ENCODE measurements at places on chromosomes 1 and 21. TPM values are rescaled to one million over a fixed set of nuclear protein-coding genes. Genes with fewer than 3 reads are reported as not detected.

DNA sequence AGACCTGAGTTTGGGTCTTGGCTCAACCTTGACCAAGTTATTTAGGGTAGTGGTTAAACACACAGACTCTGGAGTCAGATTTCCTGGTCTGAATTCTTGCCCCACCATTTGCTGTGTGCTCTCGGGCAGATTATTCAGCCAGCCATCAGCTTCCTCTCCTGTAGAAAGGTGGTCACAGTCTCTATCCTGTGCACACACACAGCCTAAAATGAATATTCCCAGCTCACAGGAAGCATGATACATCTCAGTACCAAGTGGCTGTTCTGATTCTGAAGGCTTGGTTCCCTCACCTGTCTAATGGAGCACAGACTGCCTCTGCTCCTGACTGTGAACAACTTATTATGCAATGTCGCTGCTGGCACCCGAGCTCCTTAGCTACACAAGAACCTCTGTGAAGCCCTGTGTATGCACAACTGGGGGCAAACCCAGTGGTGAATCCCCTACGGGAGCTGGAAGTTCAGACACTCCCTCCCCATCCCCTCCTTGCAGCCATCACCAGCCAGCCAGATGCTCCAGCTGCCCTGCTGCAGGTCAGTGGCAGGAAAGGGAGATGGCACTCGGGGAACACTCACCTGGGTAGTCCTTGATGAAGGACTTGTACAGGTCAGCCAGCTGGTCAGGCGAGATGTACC, 13.7 kb downstream of the ENO1 start:
- no peak overlapping the region for H3K4me3 ChIP-seq
- peaks cover 65% of the 10 kb centered on the region for H3K4me1 ChIP-seq
- DNase-seq, result no peak
- H3K36me3 ChIP-seq, result peaks cover 93% of the 10 kb centered on the region
- peak overlapping the region; percentile 44 for H3K27ac ChIP-seq

DNA sequence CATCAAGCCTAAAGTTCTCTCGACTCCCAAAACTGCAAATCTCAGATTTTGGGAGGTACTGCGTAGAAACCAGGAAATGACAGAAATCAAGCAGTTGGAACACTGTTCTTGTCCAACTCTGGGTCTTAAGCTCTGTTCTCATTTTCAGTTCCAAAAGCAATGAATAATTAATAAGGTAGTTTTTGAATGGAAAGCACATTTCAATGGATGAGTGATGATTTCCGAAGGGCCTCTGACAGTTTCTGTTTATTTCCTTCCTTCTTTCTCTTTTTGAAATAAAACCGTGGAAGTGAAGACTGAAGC, 20.9 kb upstream of the TARBP1 start:
- H3K4me1 ChIP-seq, result peaks cover 64% of the 10 kb centered on the region
- peak overlapping the region; percentile 66 for H3K27ac ChIP-seq
- no peak for DNase-seq
- H3K4me3 ChIP-seq, result no peak overlapping the region
- H3K27me3 ChIP-seq, result no peaks in the 10 kb centered on the region
- no peaks in the 10 kb centered on the region for H3K36me3 ChIP-seq

GRCh38 chr21:42262831-42263231, 43.9 kb downstream of the ABCG1 start:
- H3K4me1 ChIP-seq, result peaks cover 18% of the 10 kb centered on the region
- no peaks in the 10 kb centered on the region for H3K27me3 ChIP-seq
- H3K36me3 ChIP-seq, result no peaks in the 10 kb centered on the region
- no peak overlapping the region for H3K27ac ChIP-seq

GRCh38 chr1:25989440-25990234, 8.2 kb downstream of the PAFAH2 start:
- peaks cover 40% of the 10 kb centered on the region for H3K4me1 ChIP-seq
- H3K27me3 ChIP-seq, result no peaks in the 10 kb centered on the region
- peaks cover 16% of the 10 kb centered on the region for H3K36me3 ChIP-seq
- DNase-seq, result no peak
- peak overlapping the region; percentile 78 for H3K4me3 ChIP-seq

DNA sequence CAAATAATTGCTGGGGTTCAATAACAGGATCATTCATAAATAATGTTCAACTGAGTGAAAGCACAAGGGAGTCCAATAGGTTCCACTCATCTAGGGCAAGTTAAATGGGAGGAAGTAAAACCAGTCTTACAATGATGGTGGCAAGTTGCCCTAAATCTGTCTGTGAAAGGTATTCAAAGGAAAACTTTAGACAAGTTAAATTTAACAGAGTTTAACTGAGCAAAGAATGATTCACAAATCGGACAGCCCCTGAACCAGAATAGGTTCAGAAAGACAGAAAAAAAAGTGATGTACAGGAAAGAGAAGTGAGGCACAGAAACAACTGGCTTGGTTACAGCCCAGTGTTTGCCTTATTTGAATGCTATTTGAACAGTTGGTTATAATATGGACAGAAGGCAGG, 183.5 kb upstream of the ADGRL4 start:
- DNase-seq, result no peak
- H3K4me1 ChIP-seq, result peaks cover 1% of the 10 kb centered on the region
- no peak overlapping the region for H3K27ac ChIP-seq
- H3K4me3 ChIP-seq, result no peak overlapping the region
- no peaks in the 10 kb centered on the region for H3K27me3 ChIP-seq
- H3K36me3 ChIP-seq, result no peaks in the 10 kb centered on the region

DNA sequence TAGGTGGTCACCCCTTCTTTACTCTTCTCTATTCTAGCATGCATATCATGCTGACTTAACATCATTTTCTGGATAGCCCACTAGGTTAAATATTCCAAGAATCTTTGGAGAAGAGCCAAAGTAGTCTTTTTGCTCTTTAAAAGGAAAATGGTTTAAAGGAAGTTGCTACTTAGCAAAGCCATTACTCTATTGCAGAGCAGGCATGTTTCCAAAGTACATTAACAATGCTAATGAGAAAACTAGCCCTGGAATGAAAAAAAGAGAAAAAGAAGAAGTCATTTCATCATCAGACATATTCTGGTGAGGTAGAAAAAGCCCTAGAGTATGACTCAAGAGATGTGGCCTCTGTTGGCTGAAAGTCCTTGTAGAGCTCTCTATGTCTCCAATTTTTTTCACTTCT, 74.0 kb downstream of the NUF2 start:
- no peak overlapping the region for H3K4me3 ChIP-seq
- no peak for DNase-seq

- no peaks in the 10 kb centered on the region for H3K27me3 ChIP-seq
- H3K4me1 ChIP-seq, result no peaks in the 10 kb centered on the region
- no peak for DNase-seq
These were observed 86.4 kb upstream of the ESRRG start for GRCh38 chr1:216809649-216810048.

DNA sequence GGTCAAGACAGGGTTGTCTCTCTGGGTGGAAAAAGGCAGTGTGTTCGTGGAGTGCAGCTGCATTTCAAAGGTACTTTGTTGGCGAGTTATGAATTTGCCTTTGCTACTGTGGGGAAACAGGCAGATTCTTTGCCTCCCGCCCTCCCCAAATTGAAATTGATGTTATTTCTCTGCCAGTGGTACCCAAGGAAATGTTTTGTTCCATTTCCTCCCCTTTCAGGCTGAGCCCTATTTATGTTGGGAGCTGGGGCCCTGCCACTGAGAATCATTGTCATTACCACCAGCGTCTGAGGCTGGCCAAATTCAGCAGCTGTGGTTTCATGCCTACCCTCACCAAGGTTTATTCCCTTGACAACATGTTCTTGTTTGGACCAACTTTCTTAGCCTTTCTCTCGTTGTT, 48.5 kb upstream of the OLIG2 start:
- H3K4me1 ChIP-seq, result no peaks in the 10 kb centered on the region
- peaks cover 23% of the 10 kb centered on the region for H3K27me3 ChIP-seq
- no peak overlapping the region for H3K27ac ChIP-seq

- H3K4me1 ChIP-seq, result peaks cover 5% of the 10 kb centered on the region
- no peak overlapping the region for H3K27ac ChIP-seq
- no peak overlapping the region for H3K4me3 ChIP-seq
- no peaks in the 10 kb centered on the region for H3K27me3 ChIP-seq
- no peaks in the 10 kb centered on the region for H3K36me3 ChIP-seq
These were observed 27.3 kb upstream of the EPHA2 start for GRCh38 chr1:16183179-16183578.

DNA sequence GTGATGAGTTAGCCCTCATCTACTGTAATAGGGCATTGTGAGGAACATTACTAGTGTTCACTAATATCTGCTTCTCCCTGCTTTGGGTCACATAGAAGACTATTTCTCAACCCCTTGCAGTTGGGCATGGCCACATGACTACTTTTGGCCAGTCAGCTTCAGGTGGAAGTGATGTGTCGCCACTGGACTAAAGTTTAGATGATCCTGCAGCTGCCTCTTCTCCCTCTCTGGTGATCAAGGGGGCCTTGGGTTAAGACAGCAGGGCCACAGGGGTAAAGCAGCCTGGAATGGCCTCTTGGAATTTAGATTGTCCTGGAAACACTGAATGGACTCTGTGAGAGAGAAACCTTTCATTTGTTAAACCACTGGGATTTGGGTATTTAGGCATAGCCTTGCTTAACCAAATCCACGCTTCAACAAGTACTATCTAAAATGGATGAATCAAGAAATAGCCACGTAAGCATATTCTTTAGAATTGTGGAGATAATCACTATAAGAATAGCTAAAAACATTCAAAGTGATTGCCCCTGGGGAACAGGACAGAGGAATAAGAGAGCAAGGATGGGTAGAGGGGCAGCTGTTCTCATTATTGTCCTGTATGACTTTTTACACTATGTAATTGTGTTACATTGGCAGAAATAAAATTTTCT, 41.2 kb downstream of the OPRD1 start:
- H3K4me1 ChIP-seq, result peaks cover 3% of the 10 kb centered on the region
- no peak overlapping the region for H3K27ac ChIP-seq
- H3K36me3 ChIP-seq, result no peaks in the 10 kb centered on the region
- H3K4me3 ChIP-seq, result no peak overlapping the region

- H3K4me3 ChIP-seq, result no peak overlapping the region
- no peaks in the 10 kb centered on the region for H3K4me1 ChIP-seq
- no peaks in the 10 kb centered on the region for H3K36me3 ChIP-seq
These were observed 101.0 kb downstream of the PDE9A start for GRCh38 chr21:42754270-42754933.

DNA sequence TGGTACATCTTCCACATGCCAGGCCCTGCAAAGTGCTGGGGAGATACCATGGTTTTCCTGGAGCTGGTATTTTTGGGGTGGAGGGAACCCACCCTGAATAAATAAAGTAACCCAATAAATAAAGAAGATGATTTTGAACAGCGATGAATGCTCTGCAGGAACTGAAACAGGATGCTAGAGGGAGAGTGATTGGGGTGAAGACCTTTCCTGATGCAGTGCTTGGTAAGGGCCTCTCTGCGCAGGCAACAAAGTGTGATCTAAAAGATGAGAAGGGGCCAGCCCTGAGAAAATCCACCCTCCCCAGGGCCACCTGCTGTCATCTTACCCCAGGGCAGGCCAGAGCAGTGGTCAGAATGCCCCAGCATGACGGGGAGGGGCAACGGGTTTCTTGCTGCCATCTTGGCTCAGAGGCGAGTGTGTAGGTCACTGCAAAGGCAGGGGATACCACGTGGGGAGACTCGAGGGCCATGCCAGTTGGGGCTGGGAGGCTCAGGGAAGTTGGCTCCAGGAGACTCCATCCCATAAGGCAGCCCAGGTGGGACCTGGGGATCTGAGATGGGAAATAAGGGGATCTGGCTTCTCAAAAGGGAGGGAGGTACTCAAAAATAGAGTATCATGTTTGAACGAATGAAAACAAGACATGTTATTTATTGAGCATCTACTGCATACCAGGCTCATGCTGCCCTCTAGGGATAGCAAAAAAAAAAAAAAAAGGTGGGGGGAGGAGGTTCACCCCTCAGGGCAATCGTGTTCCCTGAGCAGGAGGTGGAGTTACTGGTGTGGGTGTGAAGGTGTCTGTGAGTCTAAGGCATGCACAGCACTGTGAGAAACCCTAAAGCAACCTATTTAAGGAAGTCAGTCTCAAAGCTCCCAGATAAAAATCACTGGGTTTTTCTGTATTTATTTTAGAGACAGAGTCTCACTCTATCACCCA, 2.8 kb downstream of the SRARP start:
- DNase-seq, result no peak
- no peak overlapping the region for H3K27ac ChIP-seq
- H3K4me3 ChIP-seq, result no peak overlapping the region
- peaks cover 6% of the 10 kb centered on the region for H3K27me3 ChIP-seq
- H3K4me1 ChIP-seq, result peaks cover 8% of the 10 kb centered on the region

- H3K36me3 ChIP-seq, result no peaks in the 10 kb centered on the region
- H3K27ac ChIP-seq, result no peak overlapping the region
- no peaks in the 10 kb centered on the region for H3K4me1 ChIP-seq
- no peak overlapping the region for H3K4me3 ChIP-seq
These were observed 4.0 kb upstream of the WNT3A start for GRCh38 chr1:228002792-228003191.

Gene CSF3R
- total RNA-seq, result 0.43 TPM

Gene CYYR1
- not detected for total RNA-seq

Gene MAGOH
- total RNA-seq, result 65.9 TPM

Gene EVA1B
- total RNA-seq, result 25.5 TPM

Gene RGSL1
- not detected for total RNA-seq

Gene KPRP
- total RNA-seq, result not detected

Gene GBP6
- total RNA-seq, result 0.38 TPM

Gene EPHB2
- total RNA-seq, result not detected

Gene KRTAP13-2
- total RNA-seq, result not detected

Gene TMEM222
- 33.7 TPM for total RNA-seq

Gene CYP2J2
- 2.8 TPM for total RNA-seq

Gene CR1L
- total RNA-seq, result not detected
